T-helper 17 cell (primary cell): ENCODE measurements at places on chromosomes 3 and 15.

DNA sequence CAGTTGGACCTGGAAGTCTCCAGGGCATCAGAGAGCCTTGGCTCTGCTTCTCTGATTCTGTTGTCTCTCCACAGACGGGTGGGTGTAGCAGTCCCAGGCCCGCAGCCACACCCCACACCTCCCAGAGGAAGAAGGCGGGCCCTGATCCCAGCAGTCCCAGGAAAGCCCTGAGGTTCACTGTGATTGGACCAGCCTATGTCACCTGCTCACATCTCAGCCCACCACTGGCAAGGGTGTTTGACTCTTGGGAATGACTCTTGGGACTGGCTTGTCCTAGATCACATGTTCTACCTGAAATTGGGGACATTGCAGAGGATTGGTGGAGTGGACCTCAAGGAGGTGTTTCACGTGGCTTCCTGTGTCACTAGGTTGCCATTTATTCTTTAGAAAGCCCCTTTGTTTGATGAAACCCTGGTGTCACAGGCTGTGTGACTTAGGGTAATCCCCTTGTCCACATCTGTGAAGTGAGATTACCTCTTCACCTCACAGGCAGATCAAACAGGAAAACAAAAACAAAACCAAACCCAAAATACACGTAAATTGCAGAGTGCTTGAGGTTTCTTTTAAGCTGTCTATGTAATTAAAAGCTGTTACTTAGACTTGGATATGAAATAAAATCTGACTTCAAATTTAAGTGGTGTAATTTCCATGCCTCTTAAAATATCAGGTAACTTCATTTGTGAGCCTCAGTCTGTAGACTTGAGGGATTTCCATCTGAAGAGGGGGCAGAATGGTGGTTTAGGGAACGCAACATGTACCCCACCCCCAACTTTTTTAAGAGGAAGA, 26.7 kb downstream of the FLNB start:
- DNase-seq: peak; percentile 10

DNA sequence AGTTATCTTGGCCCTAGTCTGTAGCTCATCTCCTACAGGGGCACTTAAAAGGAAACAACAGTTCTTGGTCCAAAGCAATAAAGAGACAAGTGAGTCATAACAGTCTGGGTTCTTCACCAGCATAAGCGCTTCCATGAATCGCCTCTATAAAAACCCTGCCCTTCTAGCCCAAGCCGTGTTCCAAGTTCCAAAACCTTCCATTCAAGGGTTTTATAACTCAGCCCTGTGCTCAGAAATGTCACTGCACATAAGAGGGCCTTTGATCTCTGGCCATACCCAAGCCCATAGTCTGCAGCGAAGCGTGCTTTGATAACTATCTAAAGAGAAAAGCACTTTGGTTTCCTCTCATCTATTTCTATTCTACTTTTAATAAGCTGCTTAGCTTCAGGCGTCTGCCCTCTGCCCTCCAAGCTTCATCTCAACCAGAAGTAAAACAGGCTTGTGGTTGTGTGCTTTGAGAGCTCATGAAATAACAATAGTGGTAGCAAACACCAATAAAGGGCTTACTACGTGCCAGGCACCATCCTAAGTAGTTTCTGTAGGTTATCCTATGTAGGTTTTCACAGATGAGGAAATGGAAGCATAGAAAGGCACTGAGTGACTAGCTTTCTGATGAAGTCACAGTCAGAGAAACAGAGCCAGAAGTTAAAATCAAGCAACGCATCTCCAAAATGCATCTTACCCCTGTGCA, 64.0 kb upstream of the AKAP13 start:
- no peak for DNase-seq

GRCh38 chr3:116032176-116032575, 408.9 kb downstream of the GAP43 start:
- no peak for DNase-seq

DNA sequence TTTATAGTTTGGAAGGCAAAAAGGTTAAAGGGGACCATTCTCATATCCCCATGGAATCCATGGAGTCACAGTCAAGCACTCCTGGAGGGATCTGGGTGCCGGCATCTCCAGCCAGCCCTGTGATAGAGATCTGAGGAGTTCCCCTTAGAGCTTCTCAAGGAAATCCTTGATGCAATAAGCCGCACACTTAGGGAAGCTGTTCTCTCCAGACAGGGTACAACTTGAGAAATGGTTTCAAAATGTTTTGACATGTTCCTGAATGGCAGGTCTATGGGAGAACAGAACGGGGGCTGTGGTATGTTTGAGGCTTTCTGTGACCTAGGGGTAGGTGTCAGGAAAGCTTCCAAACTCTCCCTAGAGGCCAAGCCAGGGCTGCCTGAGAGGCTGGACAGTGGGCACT, 292.9 kb downstream of the TLE3 start:
- no peak for DNase-seq

DNA sequence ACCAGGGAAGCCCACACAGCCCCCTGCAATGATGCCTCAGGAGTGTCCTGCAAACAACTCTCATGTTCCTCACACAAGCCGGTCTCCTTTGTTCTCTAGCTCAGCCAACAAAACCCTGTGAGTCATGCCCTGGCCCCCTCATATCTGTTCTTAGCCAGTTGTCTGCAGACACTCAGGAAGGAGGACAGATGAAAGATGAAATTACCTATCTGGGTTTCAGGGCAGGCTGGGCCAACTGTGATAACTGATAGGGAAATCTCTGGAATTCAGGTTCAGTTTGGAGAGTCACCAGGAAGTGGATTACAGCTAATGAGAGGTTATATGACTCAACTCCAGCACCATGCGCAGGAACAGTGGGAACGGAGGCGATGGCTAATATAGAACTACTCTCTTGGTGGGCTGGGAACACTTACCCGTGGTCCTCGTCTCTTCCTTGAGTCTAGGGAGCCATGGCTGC, 352.0 kb upstream of the ADAMTS9 start:
- no peak for DNase-seq

GRCh38 chr15:44219073-44219472, 24.0 kb upstream of the FRMD5 start:
- no peak for DNase-seq

DNA sequence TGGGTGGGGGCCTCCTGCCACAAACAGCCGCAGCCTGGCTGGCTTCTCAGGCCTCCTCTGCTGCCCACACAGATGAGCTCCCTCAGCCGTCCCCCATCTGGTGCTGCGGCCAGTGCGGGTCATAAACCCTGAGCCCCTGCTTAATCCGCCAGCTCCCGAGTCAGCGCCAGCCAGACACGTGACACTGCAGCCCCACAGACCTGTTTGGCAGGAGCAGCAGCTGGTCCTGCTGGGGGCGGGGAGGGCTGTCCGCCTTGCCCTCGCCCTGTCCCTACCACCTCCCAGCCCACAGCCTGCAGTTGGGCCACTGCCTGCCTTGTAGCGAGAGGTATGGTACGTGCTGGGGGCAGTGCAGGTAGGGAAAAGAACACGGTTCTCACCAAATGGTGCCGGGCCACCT, 86.2 kb downstream of the IQSEC1 start:
- DNase-seq: no peak

- DNase-seq: no peak
Measured at GRCh38 chr15:25184356-25185155, 229.8 kb downstream of the SNRPN start.

DNA sequence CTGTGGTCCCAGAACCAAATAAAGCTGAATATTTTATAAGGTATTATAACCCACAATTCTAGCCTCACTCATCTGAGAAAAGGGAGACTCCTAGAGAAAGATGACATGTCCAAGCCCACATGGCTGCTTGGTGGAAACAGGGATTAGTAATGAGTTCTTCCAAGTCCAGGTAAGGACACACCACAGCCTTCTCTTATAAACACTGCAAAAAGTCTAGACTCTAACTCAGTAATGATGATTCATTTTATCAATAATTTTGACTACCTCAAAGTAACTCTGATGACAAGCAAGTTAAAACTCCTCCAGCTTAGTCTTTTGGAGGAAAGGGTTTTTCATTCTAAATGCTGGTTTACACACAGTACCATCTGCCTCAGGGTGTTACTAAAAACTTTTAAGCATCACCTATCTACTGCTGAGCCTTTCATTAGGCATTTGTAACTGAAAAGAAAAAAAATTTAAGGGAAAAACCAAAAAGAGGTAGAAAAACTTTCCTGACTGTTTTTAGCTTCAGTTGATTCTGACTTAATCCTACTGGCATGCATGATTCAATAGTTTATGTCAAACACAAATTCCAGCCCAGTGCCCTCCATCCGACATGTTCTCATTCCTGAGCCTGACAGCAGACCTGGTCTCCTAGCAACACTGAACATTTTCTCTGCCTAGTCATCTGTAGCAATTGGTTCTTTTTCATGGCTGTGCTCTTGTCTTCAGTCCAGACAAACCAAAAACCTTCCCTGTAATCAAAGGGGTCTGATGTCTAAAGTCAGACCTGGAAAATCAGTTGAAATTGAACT, 43.9 kb downstream of the P3H2 start:
- no peak for DNase-seq

- no peak for DNase-seq
Measured at GRCh38 chr15:76286271-76286879, 24.9 kb downstream of the ETFA start.

DNA sequence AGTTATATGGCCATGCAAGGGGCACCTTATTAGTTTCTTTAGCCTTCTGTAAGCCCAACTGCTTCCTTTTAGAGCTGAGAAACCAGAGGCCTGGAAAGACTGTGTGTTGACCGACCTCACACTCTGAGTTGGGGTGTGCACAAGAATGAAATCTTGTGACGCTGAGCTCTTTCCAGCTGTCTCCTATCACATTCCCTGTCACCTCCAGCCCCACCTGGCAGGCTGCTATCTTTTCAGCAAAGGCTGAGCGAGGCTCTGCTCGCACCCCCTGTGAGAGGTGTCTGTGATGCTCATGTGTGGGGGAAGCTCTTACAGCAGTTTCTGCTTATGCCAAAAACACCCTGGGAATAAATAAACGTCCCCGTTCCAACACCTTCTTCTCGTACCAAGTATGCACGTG, 27.0 kb upstream of the LPP start:
- DNase-seq: no peak

GRCh38 chr3:71101014-71101413, 482.5 kb downstream of the FOXP1 start:
- DNase-seq: no peak

DNA sequence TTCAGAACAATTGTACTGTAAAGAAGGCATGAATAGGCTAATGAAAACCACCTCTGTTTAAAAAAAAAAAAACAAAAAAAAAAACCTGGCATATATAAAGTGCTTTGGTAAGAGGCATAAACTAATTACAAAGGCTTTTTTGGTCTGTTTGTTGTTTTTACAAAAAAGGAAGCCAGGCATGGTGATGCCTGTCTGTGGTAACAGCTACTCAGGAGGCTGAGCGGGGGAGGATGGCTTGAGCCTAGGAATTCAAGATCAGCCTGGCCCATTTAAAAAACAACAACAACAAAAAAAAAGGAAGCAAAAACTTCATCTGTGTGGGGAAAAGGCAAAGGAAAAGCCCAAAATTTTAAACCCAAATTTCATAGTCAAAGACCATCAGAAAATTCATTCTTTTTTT, 47.0 kb downstream of the OSBPL10 start:
- DNase-seq: no peak

DNA sequence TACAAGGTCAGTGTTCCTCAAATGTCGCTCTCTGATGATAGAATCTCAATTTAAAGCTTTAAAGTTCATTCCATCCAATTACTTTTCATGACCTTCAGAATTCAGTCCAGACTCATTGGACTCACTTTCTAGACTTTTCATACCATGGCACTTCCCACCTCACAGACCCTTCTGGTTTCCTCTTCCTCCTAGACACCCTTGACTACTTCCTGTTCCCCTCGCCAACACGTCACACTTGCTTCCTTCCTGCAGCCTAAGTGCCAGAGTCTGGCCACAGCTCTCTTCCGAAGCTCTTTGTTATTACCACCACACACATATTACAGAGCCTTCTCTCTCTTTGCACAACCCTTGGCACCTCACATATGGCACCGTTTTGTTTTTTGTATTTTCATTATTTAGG, 59.1 kb upstream of the UMPS start:
- DNase-seq: no peak

DNA sequence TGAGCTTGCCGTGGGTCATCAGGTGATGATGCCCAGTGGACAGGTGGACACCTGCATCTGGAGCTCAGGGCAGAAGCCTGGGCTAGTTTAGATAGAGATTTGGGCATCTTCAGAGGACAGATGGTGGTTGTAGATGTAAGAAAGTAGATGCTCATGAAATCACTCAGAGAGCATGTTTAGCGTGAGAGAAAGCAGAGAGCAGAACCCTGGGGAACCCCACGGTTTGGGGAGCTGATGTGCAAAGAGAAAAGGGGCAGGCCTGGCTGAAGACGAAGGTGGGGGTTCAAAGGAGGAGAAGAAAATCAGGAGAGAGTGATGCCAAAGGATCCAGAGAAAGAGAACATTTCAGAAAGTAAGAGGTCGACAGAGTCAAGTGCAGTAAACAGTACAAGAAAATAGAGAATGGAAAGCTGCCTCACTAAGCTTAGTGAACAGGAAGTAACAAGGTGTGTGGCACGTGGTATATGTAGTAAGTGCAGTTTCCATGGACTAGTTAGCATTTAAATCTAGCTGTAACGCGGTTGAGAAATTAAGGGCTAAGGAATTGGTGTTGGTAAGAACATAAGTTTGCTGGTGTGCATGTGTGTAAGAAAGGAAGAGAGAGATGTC, 13.5 kb downstream of the TIGIT start:
- DNase-seq: no peak

DNA sequence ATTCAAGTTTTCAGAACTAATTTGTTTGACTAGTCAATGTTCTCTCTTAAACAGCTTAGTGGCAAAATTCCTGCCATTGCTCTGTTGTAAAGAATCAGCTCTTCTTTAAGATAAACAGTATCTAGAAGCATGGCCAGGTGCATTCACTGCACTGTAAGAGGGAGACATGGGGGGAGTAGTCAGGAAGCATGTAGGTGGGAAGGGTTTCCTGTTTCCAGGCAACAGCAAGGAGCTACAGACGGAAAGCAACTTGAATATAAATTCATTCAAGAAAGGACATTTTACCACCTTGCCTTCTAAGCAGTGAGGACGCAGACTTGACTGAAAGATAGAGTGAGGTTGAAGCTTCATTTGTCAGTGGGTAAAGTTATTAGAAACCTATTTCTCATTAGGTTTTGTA, 55.3 kb downstream of the BBX start:
- no peak for DNase-seq

- DNase-seq: no peak
Measured at GRCh38 chr3:136819392-136819730, 435 bp downstream of the SLC35G2 start.

DNA sequence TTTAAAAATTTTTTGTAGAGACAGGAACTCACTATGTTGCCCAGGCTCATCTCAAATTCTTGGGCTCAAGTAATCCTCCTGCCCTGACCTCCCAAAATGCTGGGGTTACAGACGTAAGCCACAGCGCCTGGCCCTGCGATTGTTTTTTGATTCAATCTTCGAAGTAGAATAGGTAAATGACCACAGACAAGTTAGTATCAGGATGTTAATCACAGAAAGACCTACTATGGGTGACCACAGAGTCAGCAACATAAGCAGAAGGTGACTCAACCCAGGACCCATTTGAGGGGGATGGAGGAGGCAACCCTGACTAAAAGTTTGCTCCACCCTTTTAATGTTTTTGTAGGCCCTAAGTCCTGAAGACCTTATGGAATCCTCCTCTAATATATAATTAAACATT, 10.0 kb upstream of the USP3 start:
- DNase-seq: no peak

- DNase-seq: no peak
Measured at GRCh38 chr3:64541803-64542202, 146.0 kb downstream of the ADAMTS9 start.

- DNase-seq: no peak
Measured at GRCh38 chr15:84947947-84948830, 33.5 kb upstream of the PDE8A start.

GRCh38 chr3:39358333-39358732, 24.8 kb upstream of the SLC25A38 start:
- DNase-seq: no peak

- no peak for DNase-seq
Measured at GRCh38 chr3:5013021-5013906, 34.0 kb downstream of the BHLHE40 start.
